Activated CD4-positive, alpha-beta T cell treated with anti-CD3 and anti-CD28 coated beads, Interleukin-2, amount 10 ng/mL, durations not matched to agents 24 days and 14 days (primary cell): ENCODE measurements at places on chromosomes 1 and 21. TPM values are rescaled to one million over a fixed set of nuclear protein-coding genes. Genes with fewer than 3 reads are reported as not detected.

DNA sequence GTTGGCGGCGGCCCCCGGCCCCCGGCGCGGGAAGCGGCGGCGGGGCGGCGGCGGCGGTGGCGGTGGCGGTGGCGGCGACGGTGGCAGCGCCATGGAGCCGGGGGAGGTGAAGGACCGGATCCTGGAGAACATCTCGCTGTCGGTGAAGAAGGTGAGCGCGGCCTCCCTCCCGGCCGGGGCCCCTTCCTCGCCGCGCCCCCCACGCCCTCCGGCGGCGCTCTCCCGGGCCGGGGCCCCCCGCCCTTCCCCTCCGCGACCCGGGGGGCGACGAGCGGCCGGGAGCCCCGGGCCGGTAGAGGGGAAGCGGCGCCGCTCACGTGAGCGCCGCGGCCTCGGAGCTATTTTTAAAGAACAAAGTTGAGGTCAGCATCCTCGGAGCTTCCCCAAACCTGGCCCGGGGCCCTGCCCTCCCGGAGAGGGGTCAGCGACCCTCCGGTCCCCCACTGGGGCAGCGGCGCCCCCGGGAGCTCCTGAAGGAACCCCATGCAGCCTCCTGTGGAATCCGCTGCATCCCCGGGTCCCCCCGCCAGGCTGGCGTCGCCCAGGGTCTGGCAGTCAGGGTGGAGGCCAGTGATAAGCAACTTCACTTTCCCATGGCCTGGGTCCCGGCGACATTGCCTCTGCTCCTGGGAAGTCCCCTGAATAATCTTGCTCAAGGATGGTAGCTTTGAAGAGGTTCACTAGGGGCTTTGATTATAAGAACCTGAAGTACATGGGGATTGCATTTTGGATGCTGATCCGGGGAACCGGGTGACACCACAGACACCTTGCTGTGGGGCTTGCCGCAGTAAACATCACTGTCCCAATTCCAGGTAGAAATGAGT is 560 bp downstream of the PLEKHM2 start:
- H3K36me3 ChIP-seq = peaks cover 22% of the 10 kb centered on the region
- H3K27me3 ChIP-seq = no peaks in the 10 kb centered on the region
- peak overlapping the region; percentile 85 for H3K27ac ChIP-seq
- peak; percentile 82 for DNase-seq
- peaks cover 35% of the 10 kb centered on the region for H3K4me1 ChIP-seq

GRCh38 chr1:229249854-229250644 is 20.9 kb upstream of the RAB4A start:
- H3K36me3 ChIP-seq = no peaks in the 10 kb centered on the region
- no peak for DNase-seq
- H3K27ac ChIP-seq = peak overlapping the region; percentile 7
- H3K4me3 ChIP-seq = no peak overlapping the region
- H3K4me1 ChIP-seq = peaks cover 35% of the 10 kb centered on the region

- DNase-seq = no peak
- H3K4me3 ChIP-seq = no peak overlapping the region
- no peaks in the 10 kb centered on the region for H3K27me3 ChIP-seq
- H3K36me3 ChIP-seq = peaks cover 11% of the 10 kb centered on the region
- H3K27ac ChIP-seq = no peak overlapping the region
- peaks cover 14% of the 10 kb centered on the region for H3K4me1 ChIP-seq
These were observed 175.6 kb upstream of the HP1BP3 start for GRCh38 chr1:20962576-20963258.

GRCh38 chr1:79353224-79353623 is 346.7 kb upstream of the ADGRL4 start:
- peak; percentile 56 for DNase-seq
- H3K4me1 ChIP-seq = no peaks in the 10 kb centered on the region
- no peak overlapping the region for H3K4me3 ChIP-seq
- H3K27me3 ChIP-seq = no peaks in the 10 kb centered on the region
- no peaks in the 10 kb centered on the region for H3K36me3 ChIP-seq

The ATP6V0B gene
- total RNA-seq = 181 and 182 TPM in 2 replicates

The SPATA45 gene
- total RNA-seq = not detected in 2 replicates
